CD4-positive, alpha-beta T cell treated with Interleukin-17A for 1 hour (primary cell): ENCODE measurements at places on chromosomes 5 and 9.

GRCh38 chr5:81286059-81286617 is 15.2 kb upstream of the ZCCHC9 start:
- DNase-seq: no peak

GRCh38 chr5:133846478-133847226 is 121.8 kb downstream of the C5orf15 start:
- DNase-seq: no peak

GRCh38 chr5:55816342-55816741 is 34.8 kb upstream of the IL31RA start:
- DNase-seq: no peak

GRCh38 chr9:13689925-13690324 is 410.4 kb upstream of the MPDZ start:
- DNase-seq: no peak

DNA sequence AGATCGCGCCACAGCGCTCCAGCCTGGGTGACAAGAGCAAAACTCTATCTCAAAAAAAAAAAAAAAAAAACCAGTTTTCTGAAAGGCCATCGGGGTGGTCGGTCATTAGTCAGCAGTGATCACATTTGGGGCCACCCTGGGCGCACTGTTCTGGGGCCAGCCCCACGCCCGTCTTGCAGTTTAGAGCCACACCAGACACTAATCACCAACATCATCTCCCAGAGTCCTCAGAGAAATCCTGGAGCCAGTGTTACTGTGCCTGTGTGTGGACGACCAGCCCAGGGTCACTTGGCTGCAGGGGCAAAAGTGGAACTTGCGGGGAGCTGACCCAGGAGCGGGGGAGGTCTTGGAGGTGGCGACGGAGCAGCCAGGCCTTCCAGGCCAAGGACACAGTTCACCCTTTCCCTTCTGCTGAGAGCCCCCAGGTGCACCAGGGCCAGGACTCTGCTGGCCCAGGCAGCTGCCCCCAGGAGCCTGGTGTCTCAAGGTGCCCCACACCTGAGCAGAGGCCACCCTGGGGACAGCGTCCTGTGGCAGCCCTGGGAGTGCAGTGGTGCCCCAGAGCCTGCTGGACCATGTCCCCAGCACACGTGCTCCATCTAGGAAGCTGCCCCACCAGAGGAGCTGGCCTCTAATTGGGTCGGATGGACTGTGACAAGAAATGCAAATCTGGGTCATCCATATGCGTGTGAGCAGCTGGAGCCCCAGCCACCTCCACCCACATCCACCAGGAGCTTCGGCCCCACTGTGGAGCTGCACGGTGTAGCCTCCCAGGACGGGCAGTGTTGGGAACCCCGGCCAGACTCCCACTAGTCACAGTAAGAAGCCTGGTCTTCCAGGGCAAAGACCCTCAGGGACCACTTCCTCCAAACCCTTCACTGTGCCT is 51.1 kb downstream of the NEK6 start:
- DNase-seq: no peak

DNA sequence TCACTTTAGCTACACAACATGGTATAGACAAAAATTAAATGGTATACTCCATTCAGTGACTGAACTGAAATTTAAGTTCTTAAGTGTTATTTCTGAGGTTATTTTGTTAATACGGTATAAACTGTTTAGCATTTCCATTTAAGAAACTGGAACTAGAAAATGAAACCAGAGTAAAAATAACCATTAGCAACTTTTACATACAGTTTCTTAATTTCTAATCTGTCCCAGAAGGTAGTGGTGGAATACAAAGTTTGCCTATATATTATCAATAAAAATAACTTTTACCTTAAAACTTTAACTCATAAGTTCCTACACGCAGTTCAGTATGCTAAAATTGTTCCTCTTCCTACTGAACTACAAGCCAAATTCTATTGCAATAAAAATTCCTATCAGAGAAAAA is 10.3 kb downstream of the GOLPH3 start:
- DNase-seq: no peak

DNA sequence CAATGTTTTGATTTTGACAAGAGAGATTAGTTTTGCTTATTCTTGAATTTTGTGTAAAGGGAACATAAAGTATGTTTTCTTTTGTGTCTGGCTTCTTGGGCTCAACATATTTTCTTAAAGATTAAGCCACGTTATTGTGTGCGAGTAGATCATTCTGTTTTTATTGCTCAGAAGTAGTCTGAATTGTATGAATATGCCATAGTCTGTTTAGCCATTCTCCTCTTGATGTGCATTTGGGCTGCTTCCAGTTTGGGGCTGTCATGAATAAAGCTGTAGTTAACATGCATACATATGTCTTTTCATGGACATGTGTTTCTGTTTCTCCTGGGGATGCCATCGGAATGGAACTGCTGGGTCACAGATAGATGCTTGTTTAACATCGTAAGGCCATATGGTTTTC is 198.9 kb downstream of the FANCC start:
- no peak for DNase-seq

DNA sequence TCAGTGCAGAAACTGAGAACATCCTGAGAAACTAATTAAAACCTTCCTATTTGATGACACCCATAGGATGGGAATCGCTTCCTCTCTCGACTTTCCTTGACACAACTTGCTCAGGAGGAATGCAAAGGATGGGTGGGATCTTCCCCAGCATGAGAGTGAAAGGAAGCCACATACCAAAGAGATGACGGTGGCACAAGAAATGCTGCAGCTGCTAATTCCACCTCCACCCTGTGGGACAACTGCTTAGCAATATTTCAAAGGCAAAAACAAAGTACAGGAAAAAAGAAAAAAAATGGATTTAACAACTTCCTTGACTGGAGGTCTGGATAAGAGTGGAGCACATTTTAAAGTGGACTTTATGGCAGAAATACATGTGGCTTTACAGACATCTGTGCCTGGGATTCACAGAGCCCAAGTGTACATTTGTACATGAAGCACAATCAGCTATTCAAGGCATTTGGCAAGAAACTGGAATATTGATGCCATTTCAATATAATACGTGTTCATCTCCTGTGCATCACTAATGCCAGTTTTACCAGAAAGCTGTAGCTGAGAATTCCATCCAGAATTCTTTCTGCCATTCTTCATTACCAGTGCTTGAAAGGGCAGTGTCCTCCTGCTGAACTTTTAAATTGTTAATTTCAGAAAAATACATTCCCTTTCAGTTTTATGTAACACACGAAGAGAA is 359.2 kb upstream of the ACTBL2 start:
- no peak for DNase-seq

- DNase-seq: no peak
Observed at GRCh38 chr5:98259595-98259994, 513.9 kb upstream of the RGMB start.

- no peak for DNase-seq
Observed at GRCh38 chr5:96332535-96333366, 100.3 kb downstream of the PCSK1 start.

DNA sequence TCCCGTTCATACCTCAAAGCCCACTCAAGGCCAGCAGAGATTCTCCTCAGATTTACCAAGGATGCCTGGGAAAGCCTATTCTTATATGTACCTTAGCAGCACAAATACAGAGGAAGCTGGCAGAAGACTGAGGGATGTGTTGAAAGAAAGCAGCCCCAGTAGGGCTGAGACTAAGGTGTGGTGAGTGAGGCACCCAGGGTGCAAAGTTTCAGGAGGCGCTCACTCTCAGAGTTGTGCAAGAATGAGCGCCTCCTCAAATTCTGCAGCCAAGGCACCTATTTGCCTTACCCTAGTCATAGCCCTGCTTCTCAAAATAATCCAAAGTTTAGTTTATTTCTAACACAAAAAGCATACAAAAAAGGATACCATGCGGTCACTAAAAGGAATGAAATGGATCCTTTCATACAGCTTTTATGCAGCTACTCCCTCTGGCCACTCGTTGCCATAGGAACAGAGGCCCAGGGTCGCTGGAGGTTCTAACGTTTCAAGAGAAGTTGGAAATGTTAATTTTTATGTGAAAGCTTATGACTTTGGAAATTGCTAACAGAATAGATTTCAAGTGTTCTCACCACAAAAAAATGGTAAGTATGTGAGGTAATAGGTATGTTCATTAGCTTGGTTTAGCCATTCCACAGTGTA is 79.7 kb upstream of the SMIM23 start:
- no peak for DNase-seq

- DNase-seq: no peak
Observed at GRCh38 chr5:113546703-113547183, 33.2 kb downstream of the YTHDC2 start.

DNA sequence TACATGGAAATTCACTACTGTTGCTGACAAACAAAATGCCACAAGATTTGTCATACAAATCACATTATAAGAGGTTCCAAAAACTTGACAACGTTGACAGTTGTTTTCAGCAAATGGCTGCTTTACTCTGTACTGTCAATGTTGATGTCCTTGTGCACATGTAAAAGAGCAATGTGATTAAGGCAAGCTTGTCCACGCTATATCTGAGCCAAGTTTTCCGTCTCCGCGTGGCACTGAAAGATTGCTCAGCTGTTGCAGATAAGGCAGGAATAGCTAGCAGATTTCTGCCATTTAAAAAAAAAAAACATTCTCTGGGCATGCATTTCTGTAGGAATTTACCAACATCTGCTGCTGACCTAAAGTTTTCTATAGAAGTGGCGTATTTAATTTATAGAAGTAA is 46.4 kb upstream of the MEF2C start:
- no peak for DNase-seq

DNA sequence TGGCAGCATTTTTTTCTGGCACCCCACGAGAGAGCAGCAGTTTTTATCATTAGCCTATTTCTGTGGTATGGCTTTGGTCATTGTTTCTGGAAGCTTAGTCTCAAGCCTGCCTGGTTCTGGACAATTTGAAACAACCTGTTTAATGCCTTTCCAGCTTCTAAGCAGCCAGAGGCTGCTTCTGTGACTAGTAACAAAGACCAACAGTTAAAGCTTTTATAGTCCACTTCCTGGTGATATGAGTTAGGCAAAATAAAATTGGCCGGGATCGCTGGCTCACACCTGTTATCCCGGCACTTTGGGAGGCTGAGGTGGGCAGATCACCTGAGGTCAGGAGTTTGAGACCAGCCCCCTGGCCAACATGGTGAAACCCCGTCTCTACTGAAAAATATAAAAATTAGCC is 24.0 kb downstream of the LYRM7 start:
- no peak for DNase-seq

- DNase-seq: no peak
Observed at GRCh38 chr5:73296772-73297171, 123.8 kb downstream of the TMEM174 start.

DNA sequence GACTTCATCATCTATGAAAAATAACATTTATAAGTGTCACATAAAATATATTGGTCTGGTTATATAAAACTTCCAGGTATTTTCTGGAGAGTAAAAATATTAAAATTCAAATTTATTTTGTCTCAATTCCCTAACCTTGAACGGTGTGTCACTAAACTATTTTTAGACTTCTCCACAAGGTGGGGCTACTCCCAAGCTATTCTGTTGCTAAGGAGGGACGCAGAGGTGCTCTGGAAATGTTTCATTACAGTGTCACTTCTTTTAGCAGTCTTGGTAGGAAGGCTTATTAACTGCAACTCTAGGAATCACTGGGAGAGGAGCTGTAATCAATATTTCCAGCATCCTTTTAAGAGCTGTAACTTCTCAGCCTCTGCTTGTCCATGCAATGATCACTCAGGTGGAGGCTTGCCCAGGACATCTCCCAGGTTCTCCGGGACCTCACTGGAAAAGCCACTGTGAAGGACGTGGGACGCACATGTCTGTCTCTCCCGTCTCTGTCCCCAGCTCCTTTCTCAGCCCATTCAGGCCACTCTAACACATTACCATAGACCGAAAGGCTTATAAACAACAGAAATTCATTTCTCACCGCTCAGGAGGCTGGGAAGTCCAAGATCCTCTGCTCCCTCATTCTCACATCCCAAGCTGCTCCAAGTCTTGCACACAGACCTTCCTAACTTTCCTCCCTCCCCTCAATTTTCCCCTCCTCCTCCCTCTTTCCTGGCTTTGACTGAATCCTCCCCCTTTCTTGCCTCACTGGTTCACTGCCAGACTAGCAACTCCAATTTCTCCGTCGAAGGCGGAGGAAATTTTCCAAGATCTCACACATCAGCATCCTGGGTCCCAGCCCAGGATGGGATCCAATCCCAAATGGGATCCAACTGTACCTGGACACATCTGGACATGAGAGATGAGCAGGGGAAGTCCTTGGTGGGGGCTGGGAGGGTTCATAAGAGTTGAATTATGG is 32.7 kb upstream of the DNAH5 start:
- no peak for DNase-seq

DNA sequence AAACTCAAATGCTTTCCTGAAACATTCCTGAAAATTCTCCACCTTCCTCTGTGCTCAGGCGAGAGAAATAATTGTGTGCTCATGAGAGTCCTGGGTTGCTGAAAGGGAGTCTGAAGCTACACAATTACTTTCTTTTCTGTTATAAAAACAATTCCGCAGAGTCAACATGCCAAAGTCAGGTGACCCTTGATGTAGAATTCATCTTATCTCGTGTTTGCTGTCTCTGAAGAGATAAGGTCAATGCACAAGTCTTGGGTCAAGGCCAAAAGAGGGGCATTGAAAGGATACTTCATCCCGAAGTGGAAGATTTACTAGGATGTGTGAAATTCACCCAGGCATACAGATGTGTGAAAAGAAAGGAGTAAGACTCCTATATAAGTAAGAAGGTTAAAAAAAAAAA is 493.5 kb downstream of the SEMA5A start:
- DNase-seq: no peak

DNA sequence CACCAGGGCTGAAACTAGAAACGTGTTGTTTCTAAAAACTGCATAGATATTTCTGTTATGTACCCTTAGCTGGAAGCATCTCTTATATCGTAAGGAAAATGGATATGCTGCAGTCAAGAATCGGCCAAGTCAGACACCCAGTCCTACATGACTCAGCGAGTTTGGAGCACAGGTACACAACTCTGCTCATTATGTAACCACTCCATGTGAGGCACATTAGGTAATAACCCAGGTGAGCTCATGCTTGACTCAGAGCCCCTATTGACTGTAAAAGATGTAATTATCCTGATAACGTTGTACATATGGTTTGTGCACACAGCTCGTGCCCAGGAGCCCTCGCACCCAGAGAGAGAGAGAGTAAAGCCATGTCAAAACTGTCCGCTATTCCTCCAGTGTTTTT is 593.7 kb upstream of the ACO1 start:
- DNase-seq: no peak

GRCh38 chr5:132456296-132456986 is 34.1 kb downstream of the IRF1 start:
- peak; percentile 87 for DNase-seq

DNA sequence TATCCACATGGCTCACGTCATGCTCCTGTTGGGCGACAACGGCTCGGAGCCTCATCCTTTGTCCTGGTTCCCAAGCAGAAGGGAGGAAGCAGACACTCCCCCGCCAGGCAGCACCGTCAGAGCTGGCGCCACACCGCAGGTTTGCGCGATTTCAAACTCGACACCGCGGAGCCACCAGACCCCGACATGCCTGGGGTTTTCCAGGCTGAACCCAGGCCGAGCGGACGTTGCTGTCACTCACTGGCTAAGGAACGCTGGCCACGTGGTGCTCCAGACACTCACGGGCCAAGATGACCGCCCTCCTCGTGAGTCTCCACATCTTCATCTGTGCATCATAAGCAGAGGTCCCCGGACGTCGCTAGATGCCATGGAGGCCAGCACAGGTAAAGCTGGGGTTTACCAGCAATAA is 9.0 kb downstream of the TERT start:
- no peak for DNase-seq

GRCh38 chr5:22988937-22989336 is 135.8 kb upstream of the CDH12 start:
- no peak for DNase-seq
